ENCODE measurements at places on chromosomes 4 and X. TPM values are rescaled to one million over a fixed set of nuclear protein-coding genes. Genes with fewer than 3 reads are reported as not detected.

F9 gene
- total RNA-seq: not detected

DNA sequence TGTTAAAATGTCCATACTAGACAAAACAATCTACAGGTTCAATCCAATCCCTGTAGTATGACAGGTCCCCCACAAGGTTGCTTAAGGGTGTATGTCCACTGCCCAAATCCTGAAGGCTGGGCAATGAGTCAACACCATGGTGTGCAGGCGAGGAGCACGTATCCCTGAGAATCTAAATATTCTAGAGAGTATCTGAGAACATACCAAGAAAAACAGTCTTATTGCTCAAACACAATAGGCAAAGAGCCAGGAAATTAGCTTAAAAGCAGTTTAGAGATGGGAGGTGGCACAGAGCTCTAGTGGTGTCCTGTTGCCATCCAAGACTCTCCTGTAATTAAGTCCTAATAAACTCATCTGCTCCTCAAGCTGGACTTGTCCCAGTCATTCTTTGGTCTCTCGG is 37.0 kb downstream of the RCHY1 start:
- DNase-seq: no peak

HTRA3 gene
- total RNA-seq: 82.5 TPM

- DNase-seq: no peak
Observed at GRCh38 chr4:8236920-8237195, 32.7 kb upstream of the HTRA3 start.

DNA sequence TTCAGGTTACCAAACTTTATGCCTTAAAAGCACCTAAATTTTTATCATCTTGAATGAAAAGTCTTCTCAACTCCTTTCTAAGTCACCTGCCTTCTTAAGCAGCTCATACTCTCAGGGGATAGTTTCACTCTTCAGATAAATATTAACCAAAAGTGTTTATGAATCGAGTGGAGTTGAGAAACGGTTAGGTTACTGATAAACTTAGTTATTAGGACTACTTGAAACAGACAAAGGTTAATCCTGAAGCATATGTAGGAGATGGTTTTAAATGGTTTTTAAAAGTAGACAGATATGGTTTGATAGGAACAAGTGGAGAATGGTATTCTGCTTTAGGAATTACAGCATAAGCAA is 32.8 kb downstream of the CLDN22 start:
- DNase-seq: no peak

CSN1S1 gene
- total RNA-seq: not detected

GRCh38 chr4:108396900-108397497 is 223.4 kb upstream of the RPL34 start:
- no peak for DNase-seq

DNA sequence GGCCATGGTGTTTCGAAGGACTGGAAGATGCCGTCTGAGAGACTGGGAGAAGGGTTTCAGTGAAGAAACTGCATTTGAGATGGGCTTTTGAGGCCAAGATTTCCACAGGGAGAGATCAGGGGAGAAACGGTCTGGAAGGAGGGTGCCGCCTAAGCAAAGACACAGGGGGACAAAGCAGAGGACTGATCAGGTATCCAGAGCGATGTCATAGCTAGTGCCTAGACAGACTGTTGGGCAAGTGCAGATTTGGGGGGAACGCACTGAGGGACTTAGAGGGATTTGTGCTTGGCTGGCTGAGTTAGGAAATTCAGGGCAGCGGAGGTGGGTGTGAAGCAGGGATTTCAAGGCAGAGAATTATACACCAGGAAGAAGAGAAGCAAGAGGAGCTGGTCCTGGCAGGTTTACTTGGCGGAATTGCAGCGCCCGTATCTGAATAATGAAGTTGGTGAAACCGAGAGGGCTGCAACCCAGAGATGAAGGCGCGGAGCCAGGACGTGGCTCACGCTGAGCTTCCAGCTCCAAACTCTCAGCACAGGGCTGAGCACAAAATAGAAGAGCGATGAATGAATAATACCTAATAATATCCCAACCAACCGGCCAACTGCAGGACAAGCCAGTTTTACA is 106.9 kb downstream of the MAML3 start:
- DNase-seq: peak; percentile 58

GRCh38 chr4:109191216-109191615 is 111.2 kb downstream of the COL25A1 start:
- no peak for DNase-seq

GRCh38 chrX:68681443-68681941 is 34.0 kb downstream of the STARD8 start:
- no peak for DNase-seq

SLC9B1 gene
- total RNA-seq: 1.2 TPM

DNA sequence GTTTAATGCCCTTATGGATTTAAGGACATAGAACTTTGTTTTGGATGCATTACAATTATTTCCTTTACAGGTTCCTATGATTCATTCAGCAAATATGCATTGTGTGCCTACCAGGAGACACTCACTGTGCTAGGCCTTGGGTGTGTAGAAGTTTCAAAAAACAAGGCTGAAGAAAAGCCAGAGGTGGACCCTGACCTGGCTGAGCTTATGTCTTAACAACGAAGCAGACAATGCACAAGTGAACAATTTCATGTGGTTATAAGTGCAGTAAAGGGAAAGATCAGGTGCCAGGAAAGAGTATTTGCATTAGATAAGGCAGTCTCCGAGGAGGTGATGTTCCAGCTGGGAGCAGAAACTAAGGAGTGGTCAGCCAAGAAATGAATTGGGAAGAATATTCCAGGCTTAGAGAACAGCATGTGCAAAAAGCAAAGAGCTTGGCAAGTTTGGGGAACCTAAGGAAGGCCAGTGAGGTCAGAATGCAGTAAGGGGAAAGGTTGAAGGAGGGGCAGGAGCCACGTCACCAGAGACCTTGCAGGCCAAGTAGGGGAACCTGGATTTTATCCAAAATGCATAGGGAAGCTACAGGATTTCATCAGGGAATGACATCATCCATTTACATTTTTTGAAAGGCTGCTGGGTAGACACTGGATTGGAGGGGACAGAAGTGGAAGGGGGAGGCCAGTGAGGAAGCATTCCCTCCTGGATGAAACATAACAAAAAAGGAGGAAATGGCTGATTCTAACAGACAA is 193.6 kb downstream of the SOWAHB start:
- no peak for DNase-seq

GRCh38 chrX:66408507-66408906 is 230.4 kb downstream of the EDA2R start:
- no peak for DNase-seq

CTAG2 gene
- not detected for total RNA-seq

DNA sequence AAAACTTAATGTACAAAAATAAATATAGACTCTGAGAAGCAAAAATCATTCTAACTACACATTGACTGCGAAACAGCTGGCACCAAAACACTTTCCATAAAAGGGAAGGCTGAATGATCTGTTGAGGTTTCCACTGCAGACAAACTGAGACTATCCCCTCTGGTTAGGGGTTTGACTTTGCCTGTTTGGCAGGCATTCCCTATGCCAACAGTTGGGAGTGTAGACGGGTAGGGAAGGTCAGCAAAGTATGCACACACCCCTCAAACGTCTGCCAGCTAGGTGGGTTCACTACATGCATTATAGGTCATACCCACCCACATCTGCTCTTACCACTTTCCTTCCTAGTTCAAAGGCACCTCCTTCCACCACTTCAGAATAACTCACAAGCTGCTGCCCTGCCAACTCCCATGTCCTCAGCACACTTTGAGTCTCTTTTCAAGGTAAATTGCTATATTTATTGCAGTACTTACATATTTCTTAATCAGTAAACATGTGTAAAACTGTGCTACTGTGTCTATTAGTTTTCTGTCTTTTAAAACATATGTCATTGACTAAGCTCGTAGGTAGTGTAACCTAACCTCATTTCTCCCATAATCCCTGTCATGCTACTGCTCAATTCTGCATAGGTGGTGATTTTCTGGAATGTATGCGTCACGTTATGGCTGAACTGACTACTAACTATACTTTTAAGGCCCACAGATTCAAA is 12.4 kb downstream of the CTSO start:
- DNase-seq: no peak

GRCh38 chr4:91222014-91222413 is 1081.8 kb upstream of the GRID2 start:
- DNase-seq: no peak

ELOVL6 gene
- 3.3 TPM for total RNA-seq

GRCh38 chrX:116417214-116417613 is 19.2 kb upstream of the SLC6A14 start:
- no peak for DNase-seq

DNA sequence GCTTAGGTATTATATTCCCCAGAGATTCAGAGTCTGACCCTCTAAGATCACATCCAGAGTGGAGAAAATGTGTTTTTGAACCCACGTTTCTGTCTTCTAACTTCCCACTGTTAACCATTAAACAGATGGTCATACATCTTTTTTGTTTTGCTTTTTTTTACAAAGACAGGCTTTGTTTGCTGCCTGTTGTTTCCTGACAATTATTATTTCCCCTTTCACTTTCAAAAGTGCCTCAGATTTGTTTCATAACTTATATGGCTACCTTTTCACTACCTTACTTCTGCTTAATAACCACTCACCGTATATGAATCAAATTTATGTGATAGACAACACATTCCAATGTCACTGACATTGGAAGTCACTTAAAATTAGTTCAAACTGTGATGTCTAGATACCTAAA is 142.2 kb downstream of the HS3ST1 start:
- no peak for DNase-seq

PAGE2B gene
- not detected for total RNA-seq

- no peak for DNase-seq
Observed at GRCh38 chrX:28223991-28224390, 242.7 kb upstream of the DCAF8L1 start.

- peak; percentile 73 for DNase-seq
Observed at GRCh38 chr4:52869196-52869595, 7.1 kb downstream of the RASL11B start.

CXCL3 gene
- 0.44 TPM for total RNA-seq

DNA sequence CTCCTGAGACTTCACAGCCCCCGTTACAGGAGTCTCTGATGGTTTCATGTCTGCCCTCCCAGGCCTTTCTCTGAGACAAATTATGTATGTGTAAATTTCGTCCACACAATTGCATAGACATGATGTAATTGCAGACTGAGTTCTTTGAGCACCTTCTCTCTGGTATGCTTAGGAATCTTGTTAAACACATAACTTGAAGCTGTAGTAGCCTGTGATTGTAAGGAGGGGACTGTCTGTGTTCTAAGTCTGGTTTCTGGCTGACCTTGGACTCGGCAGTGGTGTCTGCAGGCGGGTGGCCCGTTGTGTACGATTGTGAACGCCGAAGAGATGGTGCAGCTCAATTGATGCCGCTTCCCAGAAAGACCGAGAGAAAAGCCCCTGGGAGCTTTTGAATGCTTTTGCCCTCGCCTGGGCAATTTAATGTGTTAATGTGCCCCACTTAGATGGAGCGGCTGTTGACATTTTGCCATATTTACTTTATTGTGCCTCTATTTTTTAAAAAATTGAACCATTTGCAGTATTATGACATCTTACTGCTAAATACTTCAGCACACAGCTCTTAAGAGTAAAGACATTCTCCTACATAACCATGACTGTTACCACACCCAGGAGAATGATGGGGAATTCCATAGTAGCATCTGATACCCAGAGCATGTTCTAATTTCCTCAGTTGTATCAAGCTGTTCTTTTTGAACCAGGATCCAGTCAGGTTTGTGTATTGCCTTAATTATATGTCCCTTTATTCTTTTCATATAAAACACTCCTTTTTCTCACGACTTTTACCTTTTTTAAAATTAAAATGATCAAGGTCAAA is 58.4 kb upstream of the TADA2B start:
- no peak for DNase-seq

- no peak for DNase-seq
Observed at GRCh38 chrX:148024425-148025148, 43.5 kb downstream of the FMR1NB start.

HSD17B13 gene
- total RNA-seq: 0.36 TPM

DNA sequence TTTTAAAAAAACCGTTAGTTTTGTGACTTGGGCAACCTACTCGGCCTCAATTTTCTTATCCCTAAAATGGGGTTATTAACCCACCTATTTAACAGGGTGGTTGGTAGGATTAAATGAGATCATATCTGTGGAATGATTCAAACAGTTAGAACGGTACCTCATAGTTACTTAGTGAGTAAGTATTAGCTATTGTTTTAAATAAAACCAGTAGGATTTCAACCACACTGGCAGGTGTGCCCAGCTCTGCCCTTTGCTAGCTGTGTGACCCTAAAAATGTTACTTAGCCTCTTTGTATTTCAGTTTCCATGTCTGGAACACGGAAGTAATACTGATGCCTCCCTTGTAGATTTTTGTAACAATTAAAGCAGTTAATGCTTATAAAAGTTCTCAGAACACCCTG is 225.8 kb upstream of the SPRY1 start:
- DNase-seq: no peak

GRCh38 chr4:86788826-86789225 is 60.4 kb downstream of the SLC10A6 start:
- DNase-seq: no peak

CLGN gene
- total RNA-seq: 62.5 TPM

ARMCX1 gene
- total RNA-seq: 43.4 TPM

- DNase-seq: no peak
Observed at GRCh38 chrX:112759512-112759911, 79.8 kb upstream of the LHFPL1 start.

PALLD gene
- total RNA-seq: 738 TPM

- DNase-seq: no peak
Observed at GRCh38 chr4:137536789-137537561, 4.7 kb upstream of the PCDH18 start.

GRCh38 chr4:83153417-83153816 is 38.9 kb upstream of the PLAC8 start:
- no peak for DNase-seq

GRCh38 chrX:150569155-150569477 is 695 bp downstream of the MTM1 start:
- DNase-seq: no peak

PTCHD1 gene
- total RNA-seq: 0.04 TPM

TBC1D25 gene
- 17.0 TPM for total RNA-seq

- peak; percentile 40 for DNase-seq
Observed at GRCh38 chrX:136268051-136269048, 17.1 kb upstream of the MAP7D3 start.

GRCh38 chr4:11209826-11210225 is 218.9 kb downstream of the HS3ST1 start:
- DNase-seq: no peak

DNA sequence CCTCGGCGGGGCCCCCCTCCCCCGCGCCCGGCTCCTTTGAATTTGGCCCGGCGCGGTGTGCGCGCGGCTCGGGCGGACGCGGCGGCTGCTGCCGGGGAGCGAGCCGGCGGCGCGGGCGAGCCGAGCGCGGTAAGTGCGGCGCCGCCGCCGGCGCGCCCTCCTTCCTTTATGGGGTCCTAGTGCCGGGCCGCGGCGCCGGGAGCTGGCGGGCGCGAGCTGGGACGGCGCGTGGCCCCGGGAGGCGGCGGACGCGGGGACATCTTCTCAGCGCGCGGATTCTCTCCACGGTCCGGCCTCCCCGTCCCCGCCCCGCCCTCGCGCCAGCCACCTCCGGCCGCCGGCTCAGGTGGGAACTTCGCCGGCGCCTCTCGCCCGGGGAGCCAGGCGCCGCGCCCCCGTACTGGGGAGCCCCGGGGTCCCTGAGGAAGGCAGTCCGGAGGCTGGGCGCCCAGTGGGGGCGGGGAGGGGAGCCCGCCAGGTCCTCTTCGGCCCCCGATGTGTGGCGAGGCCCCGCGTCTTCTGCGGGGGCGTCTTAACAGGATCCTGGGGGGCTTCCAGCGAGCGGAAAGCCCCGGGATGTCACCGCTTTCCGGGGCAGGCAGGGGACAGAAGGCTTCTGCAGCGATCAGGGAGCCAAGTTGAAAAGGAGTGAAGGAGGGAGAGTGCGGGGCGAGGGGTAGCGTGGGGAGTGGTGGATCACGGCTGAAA is 98.4 kb upstream of the TENM3 start:
- DNase-seq: no peak

TMEM154 gene
- total RNA-seq: 5.4 TPM

TCEAL6 gene
- not detected for total RNA-seq

- DNase-seq: no peak
Observed at GRCh38 chrX:13276991-13277390, 42.9 kb downstream of the ATXN3L start.

IL1RAPL1 gene
- total RNA-seq: 2.6 TPM
